ENCODE measurements at places on chromosomes 12 and 14.

DNA sequence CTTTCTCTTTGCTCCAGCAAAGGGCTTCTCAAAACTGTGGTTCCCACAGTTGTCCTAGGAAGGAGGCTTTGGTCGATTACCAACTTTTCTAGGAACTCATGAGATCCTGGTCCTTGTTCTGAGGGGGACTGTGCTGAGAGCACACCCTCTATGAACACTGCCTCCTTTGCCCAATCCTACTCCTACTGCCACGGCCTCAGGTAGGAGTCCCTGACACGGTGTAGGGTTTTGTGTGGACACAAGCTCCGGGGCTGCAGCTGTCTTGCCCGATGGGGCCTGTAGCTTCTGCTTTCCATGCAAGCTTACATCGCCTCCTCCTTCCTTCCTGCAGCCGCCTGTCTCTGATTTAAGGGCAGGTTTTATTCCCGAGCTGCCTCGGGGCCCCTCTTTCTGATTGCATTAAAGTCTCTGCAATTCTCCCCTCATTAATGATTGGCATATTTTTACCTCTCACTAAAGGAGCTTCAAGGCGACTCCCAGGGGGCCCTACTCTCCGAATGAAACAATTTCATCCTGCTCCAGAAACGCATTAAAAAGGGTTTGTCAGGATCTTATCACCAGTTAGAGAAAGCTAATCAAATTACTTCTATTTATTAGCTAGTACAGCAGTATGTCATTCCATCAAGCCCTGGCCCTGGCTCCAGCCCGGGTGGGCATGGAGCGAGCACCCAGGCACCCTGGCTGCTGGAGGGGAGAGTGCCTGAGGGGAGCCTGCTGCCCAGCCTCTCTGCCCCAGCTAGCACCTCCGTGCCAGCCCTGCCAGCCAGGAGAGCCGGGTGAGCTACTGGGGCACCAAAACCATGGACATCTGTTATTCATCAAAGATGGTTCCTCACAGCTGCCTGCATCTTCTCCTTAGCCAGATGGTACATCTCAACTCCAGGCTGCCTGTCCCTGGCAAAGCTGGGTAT, 38.0 kb upstream of the ESRRB start:
- DNase-seq, result no peak

GRCh38 chr14:54975856-54976255, 51.0 kb downstream of the WDHD1 start:
- DNase-seq, result no peak

DNA sequence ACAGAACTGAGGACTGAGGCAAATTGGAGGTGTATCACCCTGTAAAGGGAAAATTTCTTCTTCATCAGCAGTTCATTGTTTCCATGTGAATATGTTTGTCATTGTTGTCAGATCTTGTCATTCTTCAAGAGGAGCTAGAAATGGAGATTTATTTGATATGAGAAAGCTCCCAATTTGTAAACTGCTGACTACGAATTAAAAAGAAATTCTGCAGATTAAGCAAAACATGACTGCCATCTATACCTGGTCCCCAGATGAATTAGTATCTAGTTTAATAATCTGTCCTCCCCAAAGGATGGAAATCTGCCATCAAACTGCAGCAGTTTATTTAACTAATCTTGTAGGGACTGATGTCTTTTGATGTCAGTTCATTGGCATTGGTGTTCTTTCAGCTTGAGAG, 162.8 kb downstream of the TRHDE start:
- DNase-seq, result no peak

GRCh38 chr14:99681832-99682148, 2.3 kb upstream of the CYP46A1 start:
- no peak for DNase-seq

GRCh38 chr12:12683725-12684124, 12.3 kb downstream of the GPR19 start:
- DNase-seq, result no peak

GRCh38 chr12:94170690-94171594, 22.6 kb downstream of the PLXNC1 start:
- no peak for DNase-seq

GRCh38 chr14:24944800-24945199, 105.1 kb downstream of the STXBP6 start:
- DNase-seq, result peak; percentile 15

DNA sequence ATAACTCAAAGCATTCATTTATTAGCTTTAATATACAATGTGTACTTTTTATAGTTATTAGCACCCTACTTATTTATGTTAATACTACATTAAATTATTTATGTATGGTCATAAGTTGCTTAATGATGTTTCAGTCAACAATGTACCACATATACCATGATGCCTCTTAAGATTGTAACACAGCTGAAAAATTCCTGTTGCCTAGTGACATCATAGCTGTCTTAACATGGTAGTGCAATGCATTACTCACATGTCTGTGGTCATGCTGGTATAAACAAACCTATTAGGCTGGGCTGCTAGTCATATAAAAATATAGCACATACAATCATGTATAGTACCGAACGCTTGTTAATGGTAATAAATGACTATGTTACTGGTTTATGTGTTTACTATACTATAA, 120.4 kb downstream of the ANO6 start:
- no peak for DNase-seq

DNA sequence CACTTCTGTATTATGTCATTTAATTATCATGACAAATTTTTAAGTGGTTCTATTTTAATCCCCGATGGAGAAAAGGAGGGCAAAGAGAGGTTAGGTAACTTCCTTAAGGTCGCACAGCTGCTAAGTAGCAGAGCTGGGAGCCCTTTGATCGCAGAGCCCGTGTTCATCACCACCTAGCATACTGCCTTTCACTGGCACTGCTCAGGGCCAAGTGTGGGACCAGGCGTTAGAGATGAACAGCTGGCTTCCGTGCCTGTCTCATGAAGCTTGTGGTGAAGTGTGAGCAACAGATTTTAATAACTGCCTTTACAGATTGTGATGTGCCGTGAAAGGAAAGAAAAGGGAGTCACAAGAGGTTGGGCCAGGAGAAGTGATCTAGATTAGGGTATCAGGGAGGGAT, 273.6 kb downstream of the AKAP6 start:
- no peak for DNase-seq

DNA sequence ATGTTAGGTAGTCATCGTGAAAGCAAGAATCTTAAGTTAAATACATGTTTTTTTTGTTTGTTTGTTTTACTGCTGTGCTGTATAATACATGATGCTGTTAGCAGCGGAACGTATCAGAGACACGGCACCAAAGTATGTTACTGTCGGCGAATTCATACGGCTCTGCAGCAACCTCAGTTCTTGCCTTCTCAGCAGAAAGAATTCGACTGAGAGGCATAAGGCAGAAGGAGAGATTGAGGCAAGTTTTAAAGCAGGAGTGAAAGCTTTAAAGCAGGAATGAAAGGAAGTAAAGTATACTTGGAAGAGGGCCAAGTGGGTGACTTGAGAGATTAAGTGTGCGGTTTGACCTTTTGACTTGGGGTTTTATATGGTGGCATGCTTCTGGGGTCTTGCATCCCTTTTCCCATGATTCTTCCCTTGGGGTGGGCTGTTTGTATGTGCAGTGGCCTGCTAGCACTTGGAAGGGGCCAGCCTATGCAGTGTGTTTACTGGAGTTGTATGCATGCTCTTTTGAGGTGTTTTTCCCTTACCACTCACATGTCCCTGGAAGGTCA, 23.7 kb downstream of the LEMD3 start:
- no peak for DNase-seq

DNA sequence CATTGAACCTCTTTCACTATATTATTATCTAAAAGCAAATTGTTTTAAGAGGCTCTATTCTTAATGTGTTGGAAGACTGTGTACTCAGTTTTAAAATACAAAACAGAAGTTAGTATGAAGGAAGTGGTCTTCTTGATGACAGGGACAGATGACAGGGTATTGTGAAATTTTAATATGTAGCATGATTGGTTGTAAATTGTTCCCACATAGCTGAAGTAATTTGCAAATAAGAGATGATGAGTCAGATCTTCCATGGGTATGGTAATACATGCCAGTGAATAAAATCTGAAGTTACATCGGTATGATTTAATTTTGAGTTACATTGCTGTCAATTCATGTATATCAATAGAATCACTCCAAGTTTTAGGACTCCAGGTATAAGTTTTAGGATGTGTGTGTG, 454.8 kb downstream of the AEBP2 start:
- DNase-seq, result no peak

- DNase-seq, result no peak
Measured at GRCh38 chr14:72292689-72293024, 360.4 kb downstream of the RGS6 start.

GRCh38 chr12:111992464-111992863, 20.5 kb downstream of the TMEM116 start:
- DNase-seq, result no peak

DNA sequence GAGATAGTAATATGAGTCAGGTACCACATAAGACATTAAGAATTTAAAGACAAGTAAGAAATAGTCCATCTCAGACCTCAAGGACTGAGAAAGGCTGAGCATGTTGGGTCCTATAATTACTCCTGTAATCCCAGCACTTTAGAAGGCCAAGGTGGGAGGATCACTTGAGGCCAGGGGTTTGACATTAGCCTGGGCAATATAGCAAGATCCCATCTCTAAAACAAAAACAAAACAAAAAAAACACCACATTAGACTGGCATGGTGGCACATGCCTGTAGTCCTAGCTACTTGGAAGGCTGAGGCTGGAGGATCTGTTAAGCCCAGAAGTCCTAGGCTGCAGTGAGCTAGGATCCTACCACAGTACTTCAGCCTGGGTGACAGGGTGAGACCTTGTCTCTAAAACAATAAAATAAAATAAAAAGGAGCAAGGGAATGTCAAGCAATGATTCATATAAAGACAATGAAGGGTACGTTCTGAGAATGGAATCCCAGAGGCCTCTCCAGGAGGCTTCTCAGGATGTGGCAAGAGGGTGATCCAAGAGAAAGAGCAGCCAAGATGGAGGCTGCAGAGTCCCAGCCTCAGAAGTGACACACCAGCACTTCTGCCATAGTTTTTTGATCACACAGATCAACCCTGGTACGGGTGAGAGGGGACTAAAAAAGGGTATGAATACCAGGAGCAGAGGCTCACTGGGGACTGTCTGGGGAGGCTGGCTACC, 206.4 kb downstream of the CRADD start:
- no peak for DNase-seq

DNA sequence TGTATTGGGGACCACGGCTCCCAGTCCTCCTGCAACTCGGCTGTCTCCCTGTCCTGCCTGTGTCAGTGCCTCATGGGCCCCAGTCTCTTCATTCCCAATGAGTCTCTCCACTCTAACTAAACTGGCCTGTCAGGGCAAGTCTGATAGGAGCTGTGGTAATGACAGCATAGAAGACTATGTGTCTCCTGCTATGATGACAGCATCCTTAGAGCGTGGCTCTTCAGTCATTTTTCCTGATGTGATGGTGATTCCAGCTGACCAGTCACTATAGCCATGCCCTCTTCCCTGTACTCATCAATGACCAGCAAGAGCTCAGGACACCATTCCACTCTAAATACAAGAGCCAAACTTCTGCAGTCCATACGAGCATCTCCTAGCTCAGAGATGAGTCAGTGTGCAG, 339.8 kb downstream of the PCNX1 start:
- no peak for DNase-seq

- no peak for DNase-seq
Measured at GRCh38 chr12:42741091-42741490, 151.5 kb upstream of the PRICKLE1 start.

DNA sequence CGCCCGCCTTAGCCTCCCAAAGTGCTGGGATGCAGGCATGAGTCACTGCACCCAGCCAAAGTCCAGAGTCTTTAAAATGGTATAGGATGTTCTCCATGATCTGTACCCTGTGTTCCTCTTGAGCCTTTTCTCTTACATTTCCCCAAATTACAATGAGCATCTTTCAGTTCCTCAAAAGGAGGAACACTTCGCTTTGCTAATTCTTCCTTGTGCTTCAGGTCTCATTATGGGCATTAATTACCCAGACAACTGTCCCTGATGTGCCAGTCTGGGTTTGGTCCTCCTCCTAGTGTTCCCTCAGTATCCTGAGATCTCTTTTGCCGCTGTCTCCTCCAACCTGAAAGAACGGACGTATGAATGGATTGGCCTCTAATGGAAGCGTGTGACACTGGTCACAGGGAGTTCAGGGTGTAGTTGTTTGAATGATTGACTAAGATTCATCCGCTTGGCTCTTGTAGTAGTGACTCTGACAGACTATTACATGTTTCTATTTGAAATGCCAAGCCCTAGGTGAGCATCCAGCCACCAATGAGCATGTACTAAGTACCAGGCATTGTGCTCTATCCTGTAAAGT, 8.2 kb downstream of the PRKCH start:
- no peak for DNase-seq

DNA sequence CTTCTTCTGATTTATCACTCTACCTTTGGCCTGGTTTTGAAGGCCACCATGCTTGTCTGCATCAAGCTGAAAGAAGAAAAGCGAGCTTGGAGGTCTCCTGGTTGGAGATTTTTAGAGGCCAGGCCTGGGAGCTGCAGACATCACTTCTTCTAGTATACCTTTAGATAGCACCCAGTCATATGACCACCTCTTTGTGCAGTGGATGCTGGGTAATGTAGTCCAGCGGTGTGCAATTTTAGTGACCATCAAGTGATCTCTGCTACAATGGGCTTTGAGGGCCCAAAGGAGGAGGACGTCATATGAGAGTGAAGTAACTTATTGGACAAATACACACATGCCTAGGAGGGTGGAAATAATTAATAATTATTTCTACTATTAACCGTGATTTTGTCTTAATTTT, 15.2 kb upstream of the WNT5B start:
- peak; percentile 29 for DNase-seq

GRCh38 chr12:53667080-53667479, 8.8 kb downstream of the ATP5MC2 start:
- no peak for DNase-seq

DNA sequence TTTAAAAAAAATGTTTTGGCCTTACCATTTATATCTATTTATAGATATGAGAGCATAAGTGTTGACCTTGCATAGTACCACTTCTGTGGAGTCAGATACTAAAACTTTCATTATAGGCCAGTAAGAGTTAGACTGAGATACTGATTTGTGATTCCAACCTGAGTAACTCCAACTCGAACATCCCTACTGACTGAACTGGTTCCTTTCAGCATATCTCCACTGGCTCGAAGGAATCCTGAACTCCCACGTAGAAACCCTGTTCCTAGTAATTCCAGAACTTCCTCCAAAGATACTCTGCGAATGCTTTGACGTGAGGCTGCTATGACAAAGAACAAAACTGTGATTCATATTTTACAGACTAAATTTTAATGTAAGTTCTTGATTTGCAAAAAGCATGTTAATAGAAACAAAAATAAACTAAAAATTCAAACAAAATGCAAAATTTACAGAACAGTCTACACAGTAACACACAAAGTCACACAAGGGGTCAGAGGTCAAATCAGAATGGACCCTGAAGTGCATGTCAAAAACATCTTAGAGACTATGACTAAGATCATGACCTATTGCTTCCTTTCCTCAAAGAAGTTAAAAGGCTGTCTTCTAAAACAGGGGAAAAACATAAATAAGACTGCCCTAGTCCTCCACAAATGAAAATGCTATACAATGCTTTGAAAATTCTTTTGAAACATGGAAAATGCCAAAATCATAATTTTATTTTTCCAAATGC, 31.5 kb downstream of the HEATR5A start:
- DNase-seq, result no peak
